Left kidney (tissue), 8 donors: ENCODE measurements at places on chromosomes 4 and X. TPM values are rescaled to one million over a fixed set of nuclear protein-coding genes. Genes with fewer than 3 reads are reported as not detected.

The TMEM35A gene
- 7.9 TPM for polyA plus RNA-seq

The STARD8 gene
- polyA plus RNA-seq, result 17.4 TPM

The SMIM10 gene
- polyA plus RNA-seq, result 10.5 TPM

The CT55 gene
- polyA plus RNA-seq, result 0.10 TPM

The ADH1B gene
- polyA plus RNA-seq, result 16.7 TPM

The OPRPN gene
- polyA plus RNA-seq, result not detected

The UGT2A3 gene
- 63.1 TPM for polyA plus RNA-seq

The RHOXF2 gene
- 0.12 TPM for polyA plus RNA-seq

The XK gene
- 1.1 TPM for polyA plus RNA-seq

The BOD1L1 gene
- 79.8 TPM for polyA plus RNA-seq

The DRP2 gene
- polyA plus RNA-seq, result 2.3 TPM

The PNMA6F gene
- 0.15 TPM for polyA plus RNA-seq

The SCFD2 gene
- polyA plus RNA-seq, result 13.9 TPM

The TEX13B gene
- polyA plus RNA-seq, result not detected

- no peak for DNase-seq
These were observed 10.9 kb downstream of the ADH6 start for GRCh38 chr4:99207911-99208718.

DNA sequence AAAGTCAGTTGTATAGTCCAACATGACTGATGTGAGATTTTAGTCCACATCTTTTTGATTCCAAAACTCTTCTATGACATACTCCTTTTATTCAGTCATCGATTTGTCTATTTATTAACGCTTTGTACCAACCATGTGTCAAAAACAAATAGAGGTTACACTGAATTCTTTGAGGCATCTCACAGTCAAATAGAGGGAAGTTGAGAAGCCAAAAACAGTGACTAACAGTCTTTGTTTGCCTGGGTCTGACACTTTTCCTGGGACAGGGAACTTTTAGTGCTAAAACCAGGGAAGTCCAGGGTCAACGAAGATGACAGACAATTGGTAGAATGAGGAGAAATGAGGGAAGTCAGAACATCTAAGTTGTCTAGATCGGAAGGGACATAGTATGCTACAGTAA lies 169.9 kb upstream of the HS3ST1 start:
- no peak for DNase-seq

- DNase-seq, result no peak
These were observed 141.8 kb upstream of the PCDH18 start for GRCh38 chr4:137674066-137674465.

DNA sequence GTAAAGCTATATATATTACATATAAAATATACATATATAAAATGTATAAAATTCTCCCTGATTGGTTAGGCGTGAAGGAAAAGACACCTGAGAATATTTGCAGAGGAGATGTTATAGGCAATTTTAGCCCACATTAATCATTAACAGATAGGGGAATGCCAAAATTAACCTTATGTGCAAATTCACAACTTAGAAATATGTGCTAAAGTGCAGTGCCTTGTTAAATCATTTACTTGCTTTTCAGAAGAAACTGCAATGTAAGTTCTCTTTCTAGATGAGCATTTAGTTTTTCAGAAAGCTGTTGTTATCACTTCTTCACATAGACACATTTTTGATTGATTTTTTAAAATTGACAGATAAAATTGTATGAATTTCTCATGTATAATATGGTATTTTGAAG lies 5.6 kb downstream of the TASL start:
- no peak for DNase-seq

DNA sequence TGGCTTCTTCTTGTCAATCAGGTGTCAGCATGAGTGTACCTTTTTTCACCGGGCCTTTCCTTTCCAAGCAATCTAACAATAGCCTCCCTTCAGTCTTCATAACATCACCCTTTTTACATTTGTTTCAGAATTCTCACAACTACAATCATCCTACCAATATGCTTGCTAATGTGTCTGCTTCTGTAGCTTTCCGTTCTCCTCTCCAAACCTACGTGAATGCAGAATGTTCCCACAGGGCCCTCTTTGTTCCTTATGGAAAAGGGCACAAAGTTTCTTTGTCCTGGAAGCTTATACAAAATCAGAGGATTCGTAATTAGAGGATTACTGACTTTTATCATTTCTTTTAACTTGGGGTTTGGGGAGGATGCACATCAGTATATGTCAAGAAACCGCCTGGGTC lies 461.8 kb downstream of the CENPC start:
- DNase-seq, result no peak

DNA sequence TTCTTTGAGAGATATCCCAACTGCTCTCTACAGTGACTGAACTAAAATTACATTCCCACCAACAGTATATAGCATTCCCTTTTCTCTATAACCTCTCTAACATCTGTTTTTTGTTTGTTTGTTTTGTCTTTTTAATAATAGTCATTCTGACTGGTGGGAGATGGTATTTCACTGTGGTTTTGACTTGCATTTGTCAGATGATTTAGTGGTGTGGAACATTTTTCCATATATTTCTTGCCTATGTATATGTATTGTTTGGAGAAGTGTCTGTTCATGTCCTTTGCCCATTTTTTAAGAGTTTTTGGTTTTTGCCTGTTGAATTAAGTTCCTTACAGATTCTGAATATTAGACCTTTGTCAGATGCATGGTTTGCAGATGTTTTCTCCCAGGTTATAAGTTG lies 9.0 kb downstream of the USO1 start:
- DNase-seq, result no peak

GRCh38 chrX:57137501-57137900 lies 304 bp upstream of the SPIN2A start:
- DNase-seq, result no peak

DNA sequence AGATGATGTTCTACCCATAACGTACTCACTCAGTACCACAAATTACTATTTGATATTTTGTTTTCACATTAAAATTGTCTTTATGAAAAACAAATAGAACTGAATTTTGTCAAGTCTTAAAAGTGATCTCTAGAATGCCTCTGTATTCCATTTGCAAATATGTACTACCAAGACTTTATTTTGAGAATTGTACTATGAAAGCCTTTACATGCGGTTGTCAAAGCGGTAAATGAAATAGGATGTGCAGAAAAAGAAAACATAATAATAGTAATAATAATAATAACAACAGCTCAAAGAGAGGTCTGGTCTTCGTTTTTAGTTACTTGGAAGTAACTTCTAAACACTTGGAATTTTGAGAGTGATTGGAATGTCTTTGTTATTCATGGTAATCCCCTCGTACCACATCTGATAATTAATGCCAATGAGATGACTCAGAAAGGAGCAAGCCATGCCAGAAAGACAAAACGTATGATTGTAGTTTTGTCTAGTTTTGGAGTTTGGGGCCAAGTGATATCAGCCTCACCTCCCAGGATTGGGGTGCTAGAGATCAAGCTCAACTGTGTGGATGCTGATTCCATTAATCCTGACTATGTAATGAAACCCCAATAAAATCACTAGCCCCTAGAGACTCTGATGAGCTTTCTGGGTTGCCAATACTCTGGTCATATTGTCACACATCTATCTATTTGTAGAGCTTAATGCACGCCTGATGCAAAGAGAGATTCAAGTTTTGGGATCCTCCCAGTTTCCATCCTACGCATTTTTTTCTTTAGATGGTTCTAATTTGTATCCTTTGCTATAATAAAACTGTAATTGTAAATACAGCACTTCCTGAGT lies 20.2 kb upstream of the CTSO start:
- no peak for DNase-seq

DNA sequence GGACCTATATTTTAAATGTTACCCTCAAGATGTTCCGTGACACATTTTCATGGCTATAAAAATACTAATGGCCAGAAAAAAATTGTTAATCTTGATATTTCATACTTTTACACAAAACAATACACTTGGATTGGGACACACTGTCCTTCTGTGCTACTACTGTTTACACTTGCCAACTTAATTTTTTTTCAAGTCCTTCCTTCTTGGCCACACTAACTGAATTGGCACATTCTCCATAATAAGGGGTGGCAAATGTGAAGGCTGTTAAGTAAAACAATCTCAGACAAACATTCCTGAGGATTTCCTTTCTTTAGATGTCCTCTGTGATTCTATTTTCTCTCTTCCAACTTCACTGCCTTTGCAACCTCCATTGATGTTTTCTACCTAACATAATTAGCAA lies 225.8 kb downstream of the IQCM start:
- DNase-seq, result no peak

DNA sequence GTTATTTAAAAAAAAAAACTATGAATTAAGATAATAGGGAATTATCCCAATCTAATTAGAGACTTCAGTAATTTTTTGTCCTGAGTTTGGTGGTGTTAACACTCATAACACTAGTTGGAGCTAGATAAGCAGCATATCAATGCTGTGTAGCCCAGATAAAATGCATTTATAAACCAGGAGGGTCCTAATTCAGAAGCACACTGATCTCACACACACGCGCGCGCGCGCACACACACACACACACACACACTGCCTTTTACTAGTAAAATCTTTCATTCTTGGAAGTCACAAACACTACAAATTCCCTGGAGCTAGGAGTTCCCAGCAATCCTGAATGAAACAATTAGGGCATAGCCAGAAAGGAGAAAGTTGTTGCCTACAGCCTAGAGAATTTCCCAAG lies 3.2 kb downstream of the UNC5C start:
- DNase-seq, result no peak

GRCh38 chr4:8739820-8740665 lies 131.6 kb downstream of the HMX1 start:
- DNase-seq, result no peak

DNA sequence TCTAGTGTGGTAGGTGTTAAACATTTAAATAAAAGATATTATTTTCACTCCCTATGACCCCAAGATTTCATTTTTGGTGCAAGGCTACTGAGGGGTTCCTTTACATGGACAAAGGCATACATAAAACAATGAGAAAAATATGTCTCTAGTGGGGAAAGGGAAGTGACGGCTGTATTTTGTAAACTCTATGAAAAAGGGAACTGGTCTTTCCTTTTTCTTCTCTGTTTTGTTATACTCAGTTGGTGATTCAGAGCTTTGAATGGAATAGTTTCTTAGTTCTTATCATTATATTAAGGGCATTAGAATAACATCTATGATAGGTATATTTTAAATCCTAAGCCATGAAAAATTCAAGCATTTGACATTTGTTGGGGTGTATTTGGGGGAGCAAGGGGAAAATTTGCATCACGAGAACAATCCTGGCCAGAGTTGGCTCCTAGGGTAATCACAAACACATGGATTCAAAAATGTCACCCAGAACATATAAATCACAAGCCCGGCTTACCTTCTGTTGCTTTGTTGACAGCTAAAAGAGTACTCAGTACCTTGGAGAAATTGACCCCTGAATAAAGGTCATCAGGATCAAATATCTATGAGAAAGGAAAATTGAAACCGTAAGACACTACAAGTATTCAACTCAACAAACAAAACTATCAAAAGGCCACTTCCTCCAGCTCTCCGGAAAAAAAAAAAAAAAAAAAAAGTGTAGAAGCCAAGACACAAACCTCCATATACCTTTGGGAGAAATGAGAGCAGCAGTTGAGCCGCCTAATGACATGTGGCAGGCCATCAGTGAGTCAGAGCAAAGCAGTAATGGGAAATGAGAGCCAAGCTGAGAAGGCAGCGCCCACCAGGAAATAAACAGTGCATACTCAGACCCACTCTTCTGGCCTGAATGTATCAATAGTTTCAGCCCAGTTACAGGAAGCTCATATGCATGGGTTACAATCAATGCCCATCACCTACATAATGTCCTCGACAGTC lies 33.4 kb downstream of the ARHGEF6 start:
- DNase-seq, result no peak

- DNase-seq, result no peak
These were observed 96.2 kb upstream of the HAND2 start for GRCh38 chr4:173626277-173626676.

GRCh38 chr4:80124246-80125211 lies 51.5 kb upstream of the ANTXR2 start:
- no peak for DNase-seq

- DNase-seq, result no peak
These were observed 214.0 kb upstream of the WDFY3 start for GRCh38 chr4:85180533-85180932.
